ENCODE measurements at places on chromosomes 13 and 19. TPM values are rescaled to one million over a fixed set of nuclear protein-coding genes. Genes with fewer than 3 reads are reported as not detected.

GRCh38 chr13:98822225-98822606, 69.7 kb upstream of the SLC15A1 start:
- DNase-seq, result no peak

GRCh38 chr19:45104658-45105349, 11.8 kb downstream of the PPP1R37 start:
- DNase-seq, result no peak

GRCh38 chr19:45878043-45878794, 7.7 kb downstream of the IRF2BP1 start:
- no peak for DNase-seq

Gene NTN5
- total RNA-seq, result 1.0 TPM

Gene LRRC63
- 0.24 TPM for total RNA-seq

Gene WIZ
- 60.6 TPM for total RNA-seq

Gene SERPINE3
- total RNA-seq, result not detected

Gene PKN1
- total RNA-seq, result 106 TPM

DNA sequence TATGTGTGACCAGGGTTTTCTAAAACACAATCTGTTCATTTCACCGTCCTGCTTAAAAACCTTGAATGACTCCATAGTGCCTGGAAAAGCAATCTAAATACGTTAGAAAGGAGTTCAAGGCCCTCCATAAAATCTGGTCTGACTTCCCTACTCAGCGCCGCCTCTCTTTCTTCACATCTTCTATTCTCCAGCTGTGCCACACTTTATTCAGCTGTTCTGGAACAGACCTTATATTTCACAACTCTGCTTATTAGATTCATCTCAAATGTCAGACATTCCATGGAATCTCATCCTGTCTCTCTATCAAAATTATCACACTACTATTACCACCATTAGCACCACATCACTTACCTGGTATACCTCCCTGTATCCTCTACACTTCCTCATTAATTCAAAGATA, 19.8 kb upstream of the SPART start:
- DNase-seq, result no peak

Gene ZNF180
- 17.9 TPM for total RNA-seq

GRCh38 chr19:13079542-13079986, 23.1 kb downstream of the LYL1 start:
- DNase-seq, result no peak

Gene CYP2S1
- 4.0 TPM for total RNA-seq

GRCh38 chr13:103436057-103436654, 369.9 kb upstream of the SLC10A2 start:
- no peak for DNase-seq

DNA sequence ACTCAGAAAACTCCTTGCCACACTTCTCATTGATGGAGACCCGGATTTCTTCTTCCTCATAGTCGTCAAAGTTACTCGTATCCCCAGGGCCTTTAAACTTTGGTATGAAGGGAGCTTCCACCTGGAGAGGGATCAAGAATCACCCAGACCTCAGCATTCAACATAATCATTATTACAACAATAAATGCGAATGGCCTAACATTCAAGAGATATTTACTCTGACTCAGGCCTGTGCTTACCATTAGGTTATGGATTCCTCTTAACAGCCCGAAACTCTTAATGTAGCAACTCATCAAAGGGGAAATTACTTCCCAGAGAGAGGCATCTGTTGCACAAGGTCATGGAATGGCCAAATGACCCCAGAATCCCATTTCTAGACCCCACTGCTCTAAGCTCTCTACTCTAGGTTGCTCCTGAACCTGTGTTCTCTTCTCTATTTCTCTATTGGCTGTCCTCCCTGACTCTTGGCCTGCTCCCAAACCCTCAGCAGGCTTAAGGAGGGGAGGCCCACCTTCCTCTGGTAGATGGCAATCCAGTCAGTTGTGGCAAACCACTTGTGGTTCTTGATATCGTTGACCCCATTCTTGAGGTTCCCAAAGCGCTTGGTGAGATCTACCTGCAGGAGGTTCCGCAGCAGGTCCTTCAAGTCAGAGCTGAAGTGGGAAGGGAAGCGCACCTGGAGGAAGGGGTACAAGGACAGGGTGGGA, 2.7 kb upstream of the SAMD1 start:
- no peak for DNase-seq

DNA sequence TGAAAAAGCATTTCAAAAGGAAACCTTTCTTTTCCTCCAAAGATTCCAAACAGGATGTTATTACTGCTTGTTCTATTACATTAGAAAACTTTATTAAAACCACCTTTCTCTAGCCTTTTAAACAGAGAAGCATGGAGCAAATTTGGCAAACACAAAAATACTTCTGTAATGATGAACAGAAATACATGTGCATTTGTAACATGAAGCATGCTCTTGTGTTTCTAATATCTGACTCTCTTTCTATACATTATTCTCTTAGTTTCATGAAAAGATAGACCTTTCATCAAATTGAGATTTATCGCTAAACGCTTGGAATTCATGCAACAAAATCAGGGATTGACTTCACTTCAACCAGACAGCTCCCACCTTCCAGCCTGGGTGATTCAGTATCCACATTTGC, 152.8 kb upstream of the IRS2 start:
- no peak for DNase-seq

GRCh38 chr19:28453420-28453819, 759.5 kb downstream of the UQCRFS1 start:
- no peak for DNase-seq

GRCh38 chr19:11090997-11091702, 1.9 kb downstream of the LDLR start:
- DNase-seq, result no peak

Gene KLK11
- total RNA-seq, result not detected

Gene PRTN3
- not detected for total RNA-seq

Gene EFNA2
- total RNA-seq, result 23.8 TPM

- no peak for DNase-seq
Measured at GRCh38 chr13:29835280-29836061, 14.9 kb downstream of the UBL3 start.

DNA sequence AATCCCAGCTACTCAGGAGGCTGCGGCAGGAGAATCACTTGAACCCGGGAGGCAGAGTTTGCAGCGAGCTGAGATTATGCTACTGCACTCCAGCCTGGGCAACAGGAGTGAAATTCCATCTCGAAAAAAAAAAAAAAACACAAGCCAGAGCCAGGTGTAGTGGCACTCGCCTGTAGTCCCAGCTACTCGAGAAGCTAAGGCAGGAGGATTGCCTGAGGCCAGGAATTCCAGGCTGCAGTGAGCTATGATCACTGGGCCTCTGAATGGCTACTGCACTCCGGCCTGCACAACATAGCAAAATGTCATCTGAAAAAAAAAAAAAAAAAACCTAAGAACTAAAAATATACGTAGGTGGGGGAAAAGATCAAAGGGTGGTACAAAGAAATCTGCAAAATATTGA, 19.4 kb downstream of the EPS15L1 start:
- DNase-seq, result no peak

DNA sequence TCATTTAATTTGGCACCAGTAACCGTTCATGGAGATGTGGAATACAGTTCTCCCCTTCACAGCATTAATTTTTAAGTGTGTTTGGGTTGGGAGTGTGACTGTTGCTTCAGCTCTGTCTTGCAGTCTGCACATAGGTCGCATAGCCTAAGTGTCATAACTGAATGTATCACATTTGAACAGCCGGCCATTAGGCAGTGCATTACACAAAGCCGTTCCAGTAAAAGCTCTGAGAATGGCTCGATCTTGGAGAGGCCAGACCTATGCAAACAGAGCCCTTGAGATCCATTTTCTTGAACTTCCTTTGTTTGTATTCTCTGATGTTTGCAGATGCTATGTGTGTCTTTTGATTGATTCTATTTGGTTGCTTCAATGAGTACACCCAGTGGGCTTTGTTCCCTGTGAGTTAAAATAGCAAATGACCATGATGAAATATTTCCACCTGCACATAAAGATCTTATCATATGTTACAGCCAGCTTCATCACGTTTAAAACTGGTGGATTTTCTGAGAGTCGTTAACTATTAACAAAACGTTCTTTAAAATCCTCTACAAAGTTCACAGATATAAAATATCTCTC, 1104.9 kb upstream of the SLC10A2 start:
- DNase-seq, result no peak

DNA sequence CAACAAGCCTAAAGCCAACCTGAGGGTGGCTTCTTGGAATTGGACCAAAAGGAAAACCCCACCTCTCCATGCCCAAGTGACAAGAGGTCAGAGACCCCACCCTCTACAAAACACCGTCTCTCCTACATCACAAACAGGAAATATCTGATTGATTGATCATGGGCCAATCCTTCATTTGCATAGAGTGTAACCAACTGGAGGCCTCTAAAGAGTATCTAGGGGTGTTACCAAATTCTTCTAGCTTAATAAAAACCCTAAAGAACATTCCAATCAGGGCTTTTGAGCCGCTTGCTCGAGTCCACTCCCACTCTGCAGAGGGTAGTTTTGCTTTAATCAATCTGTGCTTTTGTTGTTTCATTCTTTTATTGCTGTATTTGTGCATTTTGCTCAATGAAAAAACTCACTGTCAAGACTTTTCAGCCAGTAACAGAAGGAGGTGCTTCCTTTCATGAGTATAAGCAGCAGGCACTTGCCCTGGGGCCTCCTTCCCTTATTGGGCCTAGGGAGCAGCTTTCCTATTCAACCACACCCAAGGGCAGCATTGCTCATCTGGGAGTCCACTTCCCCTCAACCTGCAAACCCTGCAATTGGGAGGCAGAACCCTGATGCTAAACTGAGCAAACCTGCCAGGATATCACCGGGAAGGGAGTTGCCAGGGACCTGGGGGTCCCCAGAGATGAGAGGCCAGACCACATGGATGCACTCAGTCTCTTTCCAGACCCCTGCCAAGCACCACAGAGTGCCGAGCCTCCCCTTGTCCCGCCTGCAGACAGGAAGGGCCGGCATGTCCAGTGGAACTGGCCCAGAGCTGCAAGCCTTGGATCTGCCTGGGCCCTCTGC, 154.3 kb upstream of the VSTM2B start:
- DNase-seq, result no peak

Gene FFAR1
- 0.74 TPM for total RNA-seq

DNA sequence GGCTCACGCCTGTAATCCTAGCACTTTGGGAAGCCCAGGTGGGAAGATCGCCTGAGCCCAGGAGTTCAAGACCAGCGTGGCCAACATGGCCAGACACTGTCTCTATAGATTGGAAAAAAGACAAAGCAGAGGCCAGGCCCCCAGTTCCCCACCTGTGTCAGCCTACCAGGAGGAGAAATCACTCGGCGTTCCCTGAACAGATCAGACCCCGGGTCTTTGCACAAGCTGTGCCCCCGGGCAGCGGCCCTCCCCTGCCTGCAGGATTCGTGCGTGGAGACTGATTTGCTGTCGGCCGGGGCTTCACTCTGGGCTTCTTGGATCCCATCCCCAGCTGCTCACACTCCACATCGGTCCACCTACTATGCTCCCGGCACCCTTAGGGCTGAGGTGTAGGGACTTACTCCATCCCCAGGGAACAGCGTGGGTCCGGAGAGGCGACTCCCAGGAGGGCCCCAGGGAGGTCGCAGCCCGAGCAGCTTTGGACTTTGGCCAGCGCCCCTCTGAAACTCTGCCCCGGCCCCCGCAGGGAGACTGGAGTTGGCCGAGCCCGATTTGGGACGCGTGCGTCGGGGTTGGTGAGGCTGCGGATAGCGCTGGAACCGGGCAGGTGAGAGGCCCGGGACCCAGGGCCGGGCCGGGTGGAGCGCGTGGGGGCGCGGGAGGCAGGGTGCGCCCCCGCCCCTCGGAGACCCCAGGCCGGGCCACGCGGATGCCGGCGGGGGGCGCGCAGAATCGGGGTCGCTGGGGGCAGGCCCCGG, 515 bp upstream of the EFNA2 start:
- DNase-seq, result no peak

DNA sequence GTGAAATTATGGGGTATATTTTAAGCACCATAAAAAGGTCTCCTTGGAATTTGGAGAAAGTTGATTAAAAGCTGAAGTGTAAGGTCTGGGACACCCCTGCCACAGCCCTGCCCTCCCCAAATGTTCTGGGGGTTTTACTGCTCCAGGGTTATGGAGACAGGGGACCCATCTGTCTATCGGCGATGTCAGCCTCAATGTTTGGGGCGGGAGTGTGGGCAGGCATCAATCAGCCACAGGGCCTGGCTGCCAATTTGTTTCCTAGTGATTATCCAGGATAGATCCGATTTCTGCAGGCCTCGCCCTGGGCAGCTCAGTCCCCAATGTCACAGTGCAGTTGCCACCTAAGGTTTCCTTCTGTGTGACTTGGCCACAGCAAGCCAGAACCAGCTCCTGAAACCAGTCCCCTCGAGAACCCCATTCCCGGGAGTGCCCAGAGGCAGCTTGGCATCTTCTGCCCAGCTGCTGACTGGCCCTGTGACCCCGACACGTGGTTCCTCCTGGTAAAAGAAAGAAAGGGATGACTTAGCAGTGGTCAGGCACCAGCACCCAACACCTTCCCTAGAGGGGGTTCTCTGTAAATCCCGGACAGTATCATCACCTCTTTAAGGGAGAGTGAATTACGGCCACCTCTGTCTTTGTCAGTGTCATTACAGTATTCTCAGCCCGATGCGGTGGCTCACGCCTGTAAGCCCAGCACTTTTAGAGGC, 41.6 kb downstream of the MYO9B start:
- DNase-seq, result no peak

DNA sequence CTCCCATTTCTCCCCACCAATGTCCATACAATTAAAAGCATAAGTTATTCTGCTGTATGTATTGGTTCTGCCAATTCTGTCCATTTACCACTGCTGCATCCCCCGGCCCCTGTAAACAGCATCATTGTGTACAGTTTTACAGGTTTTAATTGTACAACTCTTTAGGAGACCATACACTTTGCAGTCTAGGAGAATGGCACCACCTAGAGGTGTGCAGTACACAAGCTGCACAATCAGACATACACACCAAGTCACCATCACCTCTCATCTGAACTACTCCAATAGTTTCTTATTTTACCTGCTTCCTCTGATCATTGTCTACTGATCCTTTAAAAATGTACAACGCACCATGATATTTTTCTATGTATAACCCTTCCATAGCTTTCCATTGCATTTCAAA, 855.9 kb upstream of the KLHL1 start:
- DNase-seq, result no peak

DNA sequence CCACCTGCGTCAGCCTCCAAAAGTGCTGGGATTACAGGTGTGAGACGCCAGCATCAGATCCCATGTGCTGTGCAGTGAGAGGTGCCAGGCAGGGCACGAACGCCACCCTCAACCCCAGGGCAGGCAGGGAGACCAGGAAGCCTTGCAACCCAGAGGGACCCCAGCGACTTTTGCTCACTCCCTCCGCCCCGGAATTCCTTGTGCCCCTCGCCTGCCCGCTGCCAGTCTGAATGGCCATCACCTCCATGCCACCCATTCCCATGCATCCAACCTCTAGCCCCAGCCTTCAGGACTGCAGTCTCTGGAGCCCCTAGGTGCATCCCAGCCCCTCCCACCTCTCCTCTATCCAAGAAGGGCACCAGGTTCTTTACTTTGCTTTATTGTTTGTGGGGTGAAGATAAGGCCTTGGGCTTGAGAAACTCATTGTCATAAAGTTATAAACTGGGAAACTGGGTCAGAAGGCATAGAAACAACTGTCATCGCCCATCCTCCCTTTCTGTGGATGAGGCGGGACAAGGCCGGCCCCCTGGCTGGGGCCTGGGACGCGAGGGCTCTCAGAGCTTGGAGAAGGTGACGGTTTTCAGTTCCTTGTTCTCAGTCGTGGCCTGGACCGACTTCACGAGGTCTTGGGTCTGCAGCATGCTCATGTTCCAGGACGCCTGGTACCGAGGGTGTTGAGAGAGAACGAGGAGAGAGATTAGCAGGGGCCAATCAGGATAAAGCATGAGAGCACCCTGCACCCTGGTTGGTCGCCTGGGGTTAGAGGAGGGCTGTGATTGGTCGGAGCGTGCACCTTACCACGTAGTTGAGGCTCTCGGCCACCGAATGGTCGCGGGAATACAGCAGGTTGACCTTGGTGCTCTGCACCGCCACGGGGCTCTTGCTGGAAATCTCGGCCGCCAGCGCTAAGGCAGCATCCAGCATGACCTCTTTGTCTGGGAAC, 2.6 kb upstream of the LGALS4 start:
- no peak for DNase-seq
